CD8-positive, alpha-beta T cell (primary cell): ENCODE measurements at places on chromosomes 7 and 10.

DNA sequence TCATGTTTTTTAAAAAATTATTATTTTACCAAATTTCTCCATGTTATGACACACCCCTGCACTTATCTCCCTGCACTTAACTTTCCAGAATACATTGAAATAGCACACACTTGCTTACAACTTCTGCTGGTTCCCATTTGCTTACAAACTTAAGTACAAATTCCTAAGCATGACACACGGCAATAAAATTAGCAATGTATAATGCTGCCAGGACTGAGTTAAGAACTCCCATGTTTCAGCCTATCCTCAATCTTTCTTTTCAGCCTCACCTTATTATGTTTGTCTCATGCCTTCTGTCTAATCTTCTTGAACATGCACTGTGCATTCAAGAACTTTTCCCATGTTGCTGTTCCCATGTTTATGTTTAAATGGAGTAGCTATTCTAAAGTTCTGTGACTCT, 40.8 kb downstream of the PRPS1L1 start:
- DNase-seq: no peak

DNA sequence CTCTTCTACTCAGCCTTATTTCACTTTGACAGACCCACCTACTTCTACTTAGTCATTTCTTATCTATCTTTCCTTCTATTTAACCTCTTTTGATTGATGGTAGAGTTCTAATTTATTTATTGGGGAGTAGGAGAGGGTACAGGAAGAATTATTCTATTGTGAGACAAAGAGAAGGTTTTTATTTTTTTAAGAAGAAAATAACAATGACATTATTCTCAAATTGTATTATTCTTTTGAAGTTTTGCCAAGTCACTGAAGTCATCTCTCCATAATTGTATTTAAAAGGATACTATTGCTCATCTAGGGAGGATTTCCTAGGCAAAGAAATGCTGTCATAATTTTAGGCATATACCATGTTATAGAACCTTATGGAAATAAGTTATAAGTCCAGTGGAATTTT, 52.7 kb downstream of the ITGB8 start:
- DNase-seq: no peak

DNA sequence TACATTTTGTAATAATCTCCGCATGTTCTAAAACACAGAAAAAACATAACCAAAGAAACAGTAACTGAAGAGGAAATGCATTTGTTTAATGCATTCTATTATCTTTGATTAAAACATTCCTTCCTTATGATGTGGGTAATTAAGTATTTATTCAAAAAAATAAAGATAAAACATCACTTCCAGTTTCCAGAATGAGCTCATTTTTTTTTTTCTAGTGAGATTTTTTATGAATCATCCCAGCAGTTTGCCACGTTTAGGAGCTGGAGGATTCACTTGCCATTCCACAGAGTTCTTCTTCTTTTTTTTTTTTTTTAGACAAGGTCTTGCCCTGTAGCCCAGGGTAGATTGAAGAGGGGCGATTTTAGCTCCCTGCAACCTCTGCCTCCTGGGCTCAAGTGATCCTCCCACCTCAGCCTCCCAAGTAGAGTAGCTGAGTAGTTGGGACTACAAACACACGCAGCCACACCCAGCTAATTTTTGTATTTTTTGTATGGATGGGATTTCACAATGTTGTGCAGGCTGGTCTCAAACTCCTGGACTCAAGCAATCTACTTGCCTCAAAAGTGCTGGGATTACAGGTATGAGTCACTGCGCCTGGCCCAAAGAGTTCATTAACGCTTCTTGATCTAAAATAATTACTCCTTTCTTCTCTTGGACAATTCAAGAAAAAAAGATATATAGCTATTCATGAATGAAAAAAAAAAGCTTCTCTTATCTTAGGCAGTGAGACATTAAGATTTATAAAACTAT, 177.3 kb downstream of the DKK1 start:
- DNase-seq: no peak

- no peak for DNase-seq
Observed at GRCh38 chr10:124220547-124220946, 127.1 kb upstream of the CHST15 start.

DNA sequence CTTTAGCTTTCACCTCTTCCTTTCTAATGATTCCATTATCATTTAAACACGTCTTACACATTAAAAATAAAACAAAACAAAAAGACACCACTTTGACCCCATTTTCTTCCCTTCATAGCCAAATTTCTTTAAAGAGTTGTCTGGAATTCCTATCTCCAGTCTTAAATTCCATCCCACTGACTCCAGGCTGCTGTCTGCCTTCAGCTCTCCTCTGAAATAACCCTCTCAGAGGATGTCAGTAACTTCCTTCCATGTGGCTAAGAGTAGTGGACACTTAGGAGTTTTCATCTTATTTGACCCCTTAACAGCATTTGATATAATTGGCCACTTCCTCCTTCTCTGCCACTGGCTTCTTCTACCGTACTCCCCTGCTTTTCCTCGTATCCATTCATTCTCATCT, 69.6 kb upstream of the MKX start:
- no peak for DNase-seq

GRCh38 chr7:156445997-156446761, 194.4 kb upstream of the RNF32 start:
- no peak for DNase-seq

GRCh38 chr10:70578371-70578947, 24.1 kb downstream of the PRF1 start:
- DNase-seq: peak; percentile 91
